ENCODE measurements at places on chromosomes 7 and 10.

DNA sequence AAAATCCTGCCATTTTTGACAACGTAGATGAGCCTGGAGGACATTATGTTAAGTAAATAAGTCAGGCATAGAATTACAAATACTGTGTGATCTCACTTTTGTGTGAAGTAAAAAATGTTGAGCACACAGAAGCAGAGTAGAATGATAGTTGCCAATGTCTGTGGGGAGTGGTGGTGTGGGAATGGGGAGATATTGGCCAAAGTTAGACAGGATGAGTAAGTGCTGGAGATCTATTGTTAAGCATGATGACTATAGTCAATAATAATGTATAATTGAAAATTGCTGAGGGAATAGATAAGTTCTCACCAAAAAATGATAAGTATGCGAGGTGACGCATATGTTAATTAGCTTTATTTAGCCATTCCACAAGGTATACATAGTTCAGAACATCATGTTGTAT, 92.0 kb downstream of the GPR85 start:
- DNase-seq, result no peak

DNA sequence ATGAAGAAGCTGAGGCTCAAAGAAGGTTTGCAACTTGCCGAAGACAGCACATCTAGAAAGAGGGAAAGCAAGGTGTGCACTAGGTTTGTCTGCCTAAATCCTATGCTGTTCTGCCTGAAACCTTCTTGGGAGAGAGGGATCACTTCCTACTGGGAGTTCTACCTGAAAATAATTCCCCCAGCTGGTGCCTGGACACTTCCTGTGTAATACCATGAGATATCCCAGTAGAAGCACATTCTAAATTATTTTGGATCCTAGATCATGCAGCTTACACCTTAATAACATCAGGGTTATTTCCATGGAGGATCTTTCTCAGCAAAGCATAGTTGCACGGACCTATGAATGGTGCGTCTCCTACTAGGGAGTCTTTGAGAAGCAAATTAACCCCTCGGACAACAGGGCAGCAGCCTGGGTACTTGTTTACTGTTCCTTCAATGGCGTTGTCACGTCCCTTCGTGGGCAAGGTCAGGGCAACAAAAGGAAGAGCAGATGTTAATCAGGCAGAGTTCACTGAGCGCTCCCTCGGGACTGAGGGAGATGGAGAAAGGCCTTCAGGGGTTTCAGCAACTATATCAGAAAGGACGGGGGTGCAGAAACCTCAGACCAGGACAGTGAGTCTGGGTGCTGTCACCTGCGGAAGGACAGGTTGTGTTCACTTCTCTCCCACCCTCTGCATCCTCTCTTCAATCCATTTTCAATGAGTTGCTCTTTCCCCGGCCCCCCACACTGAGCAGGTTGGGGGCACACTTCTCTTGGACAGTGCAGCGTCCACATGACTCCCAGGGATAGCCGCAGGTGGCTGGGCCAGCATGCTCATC, 44.0 kb downstream of the OAT start:
- DNase-seq, result no peak

GRCh38 chr7:45032421-45032820, 32.4 kb downstream of the CCM2 start:
- no peak for DNase-seq

GRCh38 chr10:88343761-88344484, 239.2 kb downstream of the RNLS start:
- DNase-seq, result no peak

GRCh38 chr10:71125749-71126107, 86.6 kb upstream of the UNC5B start:
- DNase-seq, result no peak

DNA sequence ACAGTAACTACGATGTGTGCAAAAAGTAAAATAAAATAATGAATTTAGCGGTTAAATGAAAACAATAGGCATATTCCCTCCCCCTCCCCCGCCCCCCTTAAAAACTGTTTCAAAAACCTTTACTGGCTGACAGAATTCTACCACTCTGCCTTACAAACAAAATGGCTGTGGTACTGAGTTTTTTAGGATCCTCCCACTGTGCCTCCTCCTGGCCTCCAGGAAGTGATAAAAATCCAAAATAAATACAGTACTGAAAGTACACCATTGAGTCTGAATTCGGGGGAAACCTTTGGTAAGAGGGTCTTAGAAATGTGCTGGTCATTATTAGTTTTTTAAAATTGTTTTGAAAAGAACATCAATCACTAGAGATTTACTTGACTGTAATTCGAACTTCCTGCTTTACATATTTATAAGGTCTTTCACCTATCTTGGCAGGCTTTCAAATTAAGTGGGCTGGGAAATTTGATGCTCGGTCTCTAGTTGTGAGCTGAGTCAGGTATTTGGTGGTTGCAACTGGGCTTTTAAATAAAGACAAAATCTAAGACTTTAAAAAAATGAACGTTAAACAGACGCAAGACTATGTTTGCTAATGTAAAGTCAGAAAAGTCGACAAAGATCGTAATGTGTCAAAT, 32.5 kb upstream of the EPC1 start:
- DNase-seq, result no peak

GRCh38 chr10:12665501-12665900, 316.2 kb downstream of the CAMK1D start:
- DNase-seq, result no peak

- no peak for DNase-seq
These were observed 15.5 kb upstream of the PNPLA8 start for GRCh38 chr7:108541478-108541877.

GRCh38 chr7:39663263-39663662, 39.9 kb downstream of the RALA start:
- no peak for DNase-seq

- no peak for DNase-seq
These were observed 103.3 kb upstream of the CHST15 start for GRCh38 chr10:124196659-124197058.

- DNase-seq, result no peak
These were observed 117.8 kb downstream of the THSD7A start for GRCh38 chr7:11714205-11714604.

GRCh38 chr7:81574723-81575326, 195.0 kb downstream of the HGF start:
- no peak for DNase-seq

GRCh38 chr7:157273208-157274093, 63.4 kb upstream of the DNAJB6 start:
- peak; percentile 75 for DNase-seq

DNA sequence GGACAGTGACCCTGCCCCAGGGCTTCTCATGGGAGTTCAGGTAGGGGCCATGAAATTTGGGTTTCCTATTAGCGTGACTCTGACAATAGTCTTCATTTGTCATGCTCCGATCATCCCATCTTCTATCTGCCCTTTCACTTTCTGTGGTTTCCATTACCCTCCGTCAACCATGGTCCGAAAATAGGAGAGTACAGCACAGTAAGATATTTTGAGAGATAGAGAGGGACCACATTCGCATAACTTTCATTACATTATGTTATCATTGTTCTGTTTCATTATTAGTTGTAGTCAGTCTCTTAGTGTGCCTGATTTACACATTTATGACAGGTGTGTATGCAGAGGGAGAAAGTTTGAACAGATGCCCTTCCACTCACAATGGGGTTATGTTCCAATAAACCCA, 649.2 kb downstream of the SDK1 start:
- no peak for DNase-seq

- no peak for DNase-seq
These were observed 705.2 kb upstream of the IGFBP3 start for GRCh38 chr7:46626261-46626660.

GRCh38 chr10:124225467-124226270, 132.3 kb upstream of the CHST15 start:
- peak; percentile 68 for DNase-seq

GRCh38 chr7:72272479-72272878, 139.7 kb downstream of the CALN1 start:
- DNase-seq, result no peak

- no peak for DNase-seq
These were observed 13.7 kb upstream of the CFAP69 start for GRCh38 chr7:90231304-90231703.

- peak; percentile 15 for DNase-seq
These were observed 18.8 kb downstream of the CDC123 start for GRCh38 chr10:12214763-12215218.

DNA sequence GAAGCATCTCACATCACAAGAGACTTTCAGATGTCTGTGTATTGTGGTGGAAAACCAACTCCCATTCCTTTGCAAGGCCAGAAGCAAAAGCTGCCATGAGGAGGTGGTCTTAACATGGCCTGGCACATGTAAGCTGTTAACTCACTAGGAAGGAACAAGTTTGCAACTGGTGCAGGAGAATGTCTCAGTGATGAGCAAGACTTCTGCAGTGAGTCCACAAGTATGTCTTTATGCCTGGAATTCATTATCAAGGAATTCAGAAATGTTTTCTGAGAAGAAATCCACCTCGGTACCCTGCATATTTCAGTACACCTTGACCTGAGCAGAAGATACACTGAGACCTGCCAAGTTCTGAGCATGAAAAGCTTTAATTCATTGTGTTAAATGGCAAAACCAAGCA, 1033.1 kb downstream of the NRG3 start:
- no peak for DNase-seq

- no peak for DNase-seq
These were observed 144.2 kb downstream of the SPAG6 start for GRCh38 chr10:22489467-22489866.

GRCh38 chr10:75452997-75453396, 21.6 kb downstream of the LRMDA start:
- no peak for DNase-seq

GRCh38 chr7:139455789-139456188, 27.7 kb downstream of the KLRG2 start:
- DNase-seq, result no peak

DNA sequence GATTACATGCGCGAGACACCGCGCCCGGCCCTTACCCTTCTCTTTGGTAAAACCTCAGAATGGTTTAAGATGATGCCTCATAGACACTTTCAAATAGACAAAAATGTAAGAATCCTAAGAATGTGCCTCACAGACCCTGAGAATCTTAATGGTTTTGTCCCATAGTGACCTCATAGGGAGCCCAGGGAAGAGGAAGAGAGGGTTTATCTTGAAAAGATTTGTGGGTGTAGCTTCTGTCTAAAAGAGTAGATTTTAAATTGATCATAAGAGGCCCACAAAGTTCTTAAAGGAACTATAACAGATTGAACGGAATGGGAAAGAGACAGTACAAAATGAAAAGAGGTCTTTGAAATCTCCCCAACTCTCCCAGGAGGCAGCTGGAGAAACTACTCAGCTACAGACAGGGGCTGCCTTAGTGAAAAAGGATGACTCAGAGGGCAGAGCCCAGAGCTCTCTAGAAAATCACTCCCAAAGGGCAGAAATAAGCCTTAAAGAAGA, 220.6 kb downstream of the ADRA2A start:
- no peak for DNase-seq

DNA sequence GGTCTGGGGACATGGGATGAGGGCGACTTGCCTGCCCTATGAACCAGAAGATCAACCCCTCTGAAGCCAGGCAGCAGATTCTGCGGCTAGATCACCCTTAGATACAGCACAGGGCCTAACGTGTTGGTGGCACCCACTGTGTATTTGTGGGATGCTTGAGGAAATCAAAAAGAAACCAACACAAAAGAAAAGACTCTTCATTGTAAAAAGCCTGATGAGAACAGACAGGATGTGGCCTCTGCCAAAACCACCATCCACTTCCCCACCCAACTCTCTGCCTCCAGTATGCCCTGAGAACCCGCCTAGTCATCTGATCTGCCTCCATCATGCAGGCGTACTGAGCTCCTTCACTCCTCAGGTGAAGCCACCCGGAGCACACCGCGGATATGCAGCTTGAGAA, 97.2 kb upstream of the INSYN2A start:
- peak; percentile 68 for DNase-seq

- DNase-seq, result no peak
These were observed 2.0 kb upstream of the PANK1 start for GRCh38 chr10:89646889-89647657.

GRCh38 chr10:127151541-127151940, 44.9 kb downstream of the INSYN2A start:
- no peak for DNase-seq

DNA sequence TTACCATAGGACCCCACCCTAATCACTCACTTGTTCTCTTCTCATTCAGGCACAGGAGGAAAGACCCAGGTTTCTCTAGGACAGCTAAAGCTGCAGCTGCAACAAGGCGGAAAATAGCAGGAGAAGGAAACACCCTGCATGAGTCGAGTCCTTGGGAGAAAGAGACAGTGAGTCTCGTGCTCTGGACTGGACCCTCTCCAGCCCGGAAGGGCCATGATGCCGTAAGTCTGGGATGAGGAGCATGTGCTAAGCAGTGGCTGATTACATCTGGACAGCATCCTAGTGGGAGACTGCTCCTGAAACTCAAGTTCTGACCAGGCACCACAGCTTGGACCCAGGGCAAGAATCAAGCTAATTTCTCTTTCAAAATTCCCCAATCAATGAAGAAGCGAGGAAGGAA, 39.4 kb downstream of the FBXW4 start:
- no peak for DNase-seq

- DNase-seq, result no peak
These were observed 203.1 kb downstream of the DPP6 start for GRCh38 chr7:154255324-154255723.

- DNase-seq, result no peak
These were observed 339.7 kb downstream of the ACTR3B start for GRCh38 chr7:153099235-153099634.

DNA sequence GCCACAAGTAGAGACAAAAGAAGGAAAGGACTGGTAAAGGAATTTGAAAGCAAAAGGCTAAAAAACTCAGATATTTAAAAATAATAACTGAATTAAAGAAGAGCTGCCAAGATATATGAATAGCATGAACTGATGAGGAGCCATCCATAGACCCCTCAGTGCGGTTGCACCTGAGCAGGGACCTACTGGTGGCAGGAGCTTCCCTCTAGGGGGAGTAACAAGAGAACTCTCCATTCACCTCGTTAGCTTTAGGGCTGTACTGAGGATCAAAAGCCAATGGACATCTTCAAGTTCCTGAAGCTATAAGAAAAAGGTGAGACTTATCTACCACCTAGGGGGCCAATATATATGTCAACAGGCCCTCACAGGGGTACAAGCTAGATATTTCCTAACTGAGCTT, 27.8 kb upstream of the DOCK1 start:
- DNase-seq, result no peak

DNA sequence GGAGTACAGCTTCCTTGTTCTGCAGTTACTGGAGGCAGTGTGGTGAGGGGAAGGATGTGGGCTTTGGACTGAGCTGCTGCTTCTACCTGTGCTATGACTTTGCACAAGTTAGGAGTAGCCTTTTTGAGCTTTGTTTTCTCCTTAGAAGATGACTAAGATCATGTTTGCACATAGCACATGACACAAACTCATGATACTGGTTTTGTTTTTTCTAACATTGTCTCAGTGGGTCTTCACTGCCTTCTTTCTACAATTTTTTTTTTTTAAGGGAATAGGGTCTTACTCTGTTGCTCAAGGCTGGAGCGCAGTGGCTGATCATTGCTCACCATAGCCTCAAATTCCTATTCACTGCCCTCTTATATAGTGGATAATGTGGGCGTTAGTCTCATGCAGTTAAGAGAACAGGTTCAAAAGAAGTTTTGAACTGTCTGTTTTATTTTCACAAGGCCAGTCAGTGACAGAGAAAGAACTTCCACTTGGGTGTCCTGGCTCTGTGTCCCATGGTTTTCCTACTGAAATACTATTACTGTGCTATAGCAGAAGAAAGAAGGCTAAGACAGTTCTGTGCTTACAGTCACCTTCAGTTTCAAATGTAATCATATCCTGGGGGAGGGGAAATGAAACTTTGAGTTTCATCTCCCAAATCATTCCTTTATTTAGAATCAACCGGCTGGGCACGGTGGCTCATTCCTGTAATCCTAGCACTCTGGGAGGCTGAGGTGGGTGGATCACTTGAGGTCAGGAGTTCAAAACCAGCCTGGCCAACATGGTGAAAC, 72.0 kb downstream of the KAT6B start:
- DNase-seq, result peak; percentile 69
